Ovary (tissue), 10 donors: ENCODE measurements at places on chromosomes 3 and 15.

GRCh38 chr3:4546346-4547178, 53.4 kb downstream of the ITPR1 start:
- H3K27ac ChIP-seq, result no peak overlapping the region
- H3K4me1 ChIP-seq, result peaks cover 20% of the 10 kb centered on the region
- H3K4me3 ChIP-seq, result no peak overlapping the region
- no peak for DNase-seq
- no peaks in the 10 kb centered on the region for H3K36me3 ChIP-seq

- H3K27me3 ChIP-seq, result peaks cover 3% of the 10 kb centered on the region
- H3K4me1 ChIP-seq, result no peaks in the 10 kb centered on the region
- DNase-seq, result no peak
- no peak overlapping the region for H3K27ac ChIP-seq
- H3K36me3 ChIP-seq, result no peaks in the 10 kb centered on the region
Measured at GRCh38 chr3:178193846-178194245, 342.4 kb upstream of the KCNMB2 start.

DNA sequence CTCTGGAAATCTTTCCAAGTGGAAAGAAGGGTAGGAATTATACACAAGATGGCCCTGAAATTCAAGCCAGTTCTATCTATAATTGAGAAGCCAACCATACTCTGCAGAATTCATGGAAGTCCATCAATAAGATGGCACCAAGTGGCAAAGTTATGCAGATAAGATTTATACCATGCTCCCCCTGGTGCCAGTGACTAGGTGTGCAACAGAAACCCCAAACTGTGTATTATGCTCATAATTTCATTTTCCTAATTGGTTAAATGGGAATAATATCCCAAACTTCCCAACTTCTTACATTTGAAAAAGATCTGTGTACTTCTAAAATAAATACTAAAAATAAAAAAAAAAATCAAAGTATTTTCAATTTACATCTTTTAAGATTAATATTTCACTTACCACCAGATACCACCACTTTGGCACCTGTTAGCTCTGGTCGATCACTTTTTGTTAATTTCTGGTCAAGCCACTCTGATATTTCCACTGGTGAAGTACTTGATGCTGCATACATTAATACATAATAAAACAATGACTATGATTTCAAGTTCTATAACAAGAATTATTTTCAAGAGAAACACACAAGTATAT, 25.9 kb downstream of the ETFA start:
- H3K27ac ChIP-seq, result no peak overlapping the region
- H3K4me3 ChIP-seq, result no peak overlapping the region
- peaks cover 1% of the 10 kb centered on the region for H3K4me1 ChIP-seq
- no peaks in the 10 kb centered on the region for H3K36me3 ChIP-seq
- DNase-seq, result no peak

- no peak overlapping the region for H3K27ac ChIP-seq
- no peak overlapping the region for H3K4me3 ChIP-seq
- H3K36me3 ChIP-seq, result no peaks in the 10 kb centered on the region
- no peak for DNase-seq
- H3K27me3 ChIP-seq, result no peaks in the 10 kb centered on the region
- no peaks in the 10 kb centered on the region for H3K4me1 ChIP-seq
Measured at GRCh38 chr3:100419406-100419805, 18.1 kb downstream of the LNP1 start.

DNA sequence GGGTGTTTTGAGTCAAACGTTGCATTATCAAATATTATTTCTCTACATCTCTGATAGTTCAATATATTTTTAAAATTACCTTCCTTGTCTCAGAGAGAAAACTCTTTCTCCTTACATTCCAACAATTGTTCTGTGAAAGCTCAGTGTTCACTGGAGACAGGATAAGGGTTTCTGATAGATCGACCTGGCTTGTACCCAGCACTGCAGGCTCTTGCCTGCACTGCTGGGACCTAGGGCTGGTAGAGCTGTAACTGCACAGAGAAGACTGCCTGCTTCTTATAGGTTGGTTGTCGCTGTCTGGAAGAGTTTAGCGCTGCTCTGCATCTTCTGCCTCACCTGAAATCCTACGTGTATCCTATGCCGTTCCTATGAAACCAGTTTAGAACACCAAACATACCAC, 249.9 kb upstream of the LRTM1 start:
- H3K27ac ChIP-seq, result no peak overlapping the region
- H3K4me3 ChIP-seq, result no peak overlapping the region
- H3K36me3 ChIP-seq, result no peaks in the 10 kb centered on the region
- DNase-seq, result no peak
- no peaks in the 10 kb centered on the region for H3K4me1 ChIP-seq
- H3K27me3 ChIP-seq, result no peaks in the 10 kb centered on the region

DNA sequence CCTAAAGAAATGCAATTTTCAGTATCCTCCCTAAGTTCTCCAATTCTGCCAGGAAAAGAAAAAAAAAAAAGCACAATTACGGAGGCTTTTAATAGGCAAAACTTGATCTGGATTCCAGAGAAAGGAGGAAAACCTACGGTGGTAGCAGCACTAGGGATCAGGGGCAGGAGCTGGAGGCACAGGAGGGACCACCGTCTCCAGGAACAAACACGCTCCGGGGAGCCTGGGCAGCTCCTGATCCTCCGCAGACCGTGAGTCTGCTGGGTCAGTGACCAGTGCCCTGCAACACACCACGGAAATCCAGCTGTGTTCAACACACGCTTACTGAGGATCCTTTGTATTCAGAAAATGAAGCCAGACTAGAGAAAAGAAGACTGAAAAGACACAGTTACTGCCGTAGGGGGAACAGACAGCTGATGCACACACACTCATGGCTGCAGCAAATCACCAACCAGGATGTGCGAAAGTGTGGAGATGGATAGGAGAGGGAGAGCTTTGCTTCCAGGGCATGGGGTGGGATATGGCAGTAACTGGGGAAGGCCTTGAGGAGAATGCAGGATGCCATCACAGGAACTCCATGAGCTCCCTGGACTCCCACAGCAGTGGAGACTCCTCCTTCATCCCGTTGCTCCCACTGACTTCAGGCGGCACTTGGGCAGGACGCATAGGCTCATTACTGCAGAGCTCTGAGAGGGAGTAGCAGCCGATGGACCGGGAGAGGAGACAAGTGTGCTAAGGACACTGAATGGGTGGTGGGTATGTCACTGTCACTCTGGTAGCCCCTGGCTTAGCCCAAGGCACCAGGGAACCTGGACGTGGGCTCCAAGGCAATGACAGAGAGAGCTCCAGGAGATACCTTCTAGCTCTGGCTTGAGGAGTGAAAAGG, 167.0 kb downstream of the ATP10A start:
- H3K27me3 ChIP-seq, result no peaks in the 10 kb centered on the region
- no peaks in the 10 kb centered on the region for H3K4me1 ChIP-seq
- no peak overlapping the region for H3K4me3 ChIP-seq
- no peak overlapping the region for H3K27ac ChIP-seq
- no peaks in the 10 kb centered on the region for H3K36me3 ChIP-seq

DNA sequence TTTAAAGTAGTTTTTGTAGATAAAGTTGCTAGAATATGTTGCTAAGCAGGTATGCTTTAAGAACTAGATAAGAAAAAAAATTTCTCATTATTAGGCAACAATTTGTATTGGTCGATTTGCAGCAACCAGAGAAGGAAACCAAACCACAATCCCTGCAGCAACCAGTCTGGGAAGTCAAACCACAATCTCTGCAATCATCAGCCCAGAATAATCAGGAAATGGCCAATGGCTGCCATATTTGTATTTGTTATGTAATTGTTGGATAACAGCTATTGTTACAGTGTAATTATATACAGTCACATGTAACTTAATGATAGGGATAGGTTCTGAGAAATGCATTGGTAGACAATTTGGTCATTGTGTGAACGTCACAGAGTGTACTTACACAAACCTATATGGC, 23.6 kb downstream of the STXBP5L start:
- no peaks in the 10 kb centered on the region for H3K4me1 ChIP-seq
- DNase-seq, result no peak
- no peak overlapping the region for H3K4me3 ChIP-seq
- H3K27me3 ChIP-seq, result no peaks in the 10 kb centered on the region

- H3K4me3 ChIP-seq, result peak overlapping the region; percentile 91
- H3K27me3 ChIP-seq, result no peaks in the 10 kb centered on the region
- no peaks in the 10 kb centered on the region for H3K4me1 ChIP-seq
- no peaks in the 10 kb centered on the region for H3K36me3 ChIP-seq
- H3K27ac ChIP-seq, result peak overlapping the region; percentile 53
Measured at GRCh38 chr3:18425641-18426257, 610 bp upstream of the SATB1 start.

GRCh38 chr15:74723754-74724334, 1.5 kb downstream of the CYP1A1 start:
- H3K36me3 ChIP-seq, result no peaks in the 10 kb centered on the region
- no peak for DNase-seq
- H3K27ac ChIP-seq, result no peak overlapping the region
- no peaks in the 10 kb centered on the region for H3K27me3 ChIP-seq
- no peak overlapping the region for H3K4me3 ChIP-seq
- peaks cover 11% of the 10 kb centered on the region for H3K4me1 ChIP-seq

- H3K27me3 ChIP-seq, result no peaks in the 10 kb centered on the region
- no peaks in the 10 kb centered on the region for H3K36me3 ChIP-seq
- no peak overlapping the region for H3K27ac ChIP-seq
- no peak overlapping the region for H3K4me3 ChIP-seq
Measured at GRCh38 chr3:176734146-176734545, 463.1 kb downstream of the TBL1XR1 start.

DNA sequence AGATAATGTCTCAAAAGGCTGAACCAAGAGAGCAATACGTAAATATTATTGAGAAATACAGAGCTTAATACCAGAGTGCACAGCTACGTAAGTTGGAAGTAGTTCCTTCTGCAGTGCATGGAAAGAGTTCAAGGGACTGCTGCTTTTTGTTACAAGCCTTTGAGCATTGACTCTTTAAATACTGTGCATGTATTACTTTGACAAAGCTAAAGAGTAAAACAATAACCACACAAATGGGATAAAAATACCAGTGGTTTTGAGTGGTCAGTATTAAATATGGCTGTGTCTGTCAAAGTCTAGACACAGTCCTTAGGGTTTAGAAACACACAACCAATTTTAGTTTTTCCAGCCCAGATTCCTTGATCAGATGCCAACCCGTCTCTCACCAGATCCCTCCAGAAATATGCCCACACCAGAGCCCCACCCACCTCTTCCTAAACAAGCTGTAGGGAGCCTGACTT, 62.1 kb downstream of the SSR3 start:
- no peaks in the 10 kb centered on the region for H3K27me3 ChIP-seq
- no peak overlapping the region for H3K27ac ChIP-seq
- H3K4me3 ChIP-seq, result no peak overlapping the region
- H3K4me1 ChIP-seq, result no peaks in the 10 kb centered on the region
- no peak for DNase-seq
- H3K36me3 ChIP-seq, result no peaks in the 10 kb centered on the region

GRCh38 chr15:83287541-83288027, 3.1 kb upstream of the BNC1 start:
- H3K36me3 ChIP-seq, result no peaks in the 10 kb centered on the region
- DNase-seq, result no peak
- H3K4me1 ChIP-seq, result no peaks in the 10 kb centered on the region
- H3K4me3 ChIP-seq, result no peak overlapping the region

- H3K36me3 ChIP-seq, result no peaks in the 10 kb centered on the region
- H3K4me1 ChIP-seq, result peaks cover 4% of the 10 kb centered on the region
- H3K4me3 ChIP-seq, result no peak overlapping the region
Measured at GRCh38 chr3:128805772-128806171, 73.6 kb upstream of the ACAD9 start.

DNA sequence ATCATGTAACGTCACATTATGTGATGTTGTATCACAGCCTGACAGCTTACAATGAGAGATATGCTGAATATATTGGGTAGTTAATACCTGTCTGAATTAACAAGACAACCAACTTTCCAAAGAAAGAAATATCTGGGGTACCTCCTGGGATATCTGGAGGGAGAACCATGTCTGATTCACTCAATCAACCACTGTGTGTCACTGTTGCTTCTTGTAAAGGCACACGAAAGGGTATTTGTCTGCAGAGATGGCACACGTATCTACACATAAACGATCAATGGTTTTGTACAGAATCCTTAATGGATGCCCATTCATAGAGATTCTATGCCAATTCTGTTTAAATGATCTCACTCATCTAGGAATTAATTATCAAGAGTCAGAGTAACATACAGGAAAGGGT, 252.1 kb upstream of the TMCO5A start:
- no peaks in the 10 kb centered on the region for H3K27me3 ChIP-seq
- no peaks in the 10 kb centered on the region for H3K4me1 ChIP-seq
- no peak for DNase-seq
- no peak overlapping the region for H3K4me3 ChIP-seq

DNA sequence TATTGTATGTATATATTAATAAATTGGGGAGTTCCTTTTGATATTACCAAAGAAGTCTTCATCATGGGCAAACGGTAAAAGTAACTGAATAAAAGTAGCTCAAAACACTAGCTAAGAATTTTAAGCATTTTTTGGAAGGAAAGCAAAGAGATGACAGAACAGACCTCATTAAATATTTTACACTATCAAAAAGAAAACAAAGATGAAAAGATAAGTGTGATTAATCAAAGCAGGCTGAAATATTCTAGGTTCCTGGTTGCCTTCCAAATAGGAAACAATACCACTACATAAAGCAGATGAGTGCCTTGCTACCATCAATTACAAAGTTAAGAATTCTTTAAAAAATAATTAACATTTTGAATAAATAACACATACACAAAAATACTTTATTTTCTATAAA, 3.6 kb downstream of the NKIRAS1 start:
- H3K4me3 ChIP-seq, result no peak overlapping the region
- H3K27ac ChIP-seq, result no peak overlapping the region
- DNase-seq, result no peak
- H3K36me3 ChIP-seq, result no peaks in the 10 kb centered on the region
- peaks cover 4% of the 10 kb centered on the region for H3K4me1 ChIP-seq

GRCh38 chr3:102722317-102722716, 287.5 kb downstream of the ZPLD1 start:
- no peak overlapping the region for H3K27ac ChIP-seq
- no peak for DNase-seq
- H3K27me3 ChIP-seq, result no peaks in the 10 kb centered on the region
- no peaks in the 10 kb centered on the region for H3K36me3 ChIP-seq
- no peak overlapping the region for H3K4me3 ChIP-seq
- no peaks in the 10 kb centered on the region for H3K4me1 ChIP-seq

- H3K4me3 ChIP-seq, result no peak overlapping the region
- no peak for DNase-seq
- no peaks in the 10 kb centered on the region for H3K36me3 ChIP-seq
- no peaks in the 10 kb centered on the region for H3K27me3 ChIP-seq
Measured at GRCh38 chr3:115999613-116000012, 376.3 kb downstream of the GAP43 start.

DNA sequence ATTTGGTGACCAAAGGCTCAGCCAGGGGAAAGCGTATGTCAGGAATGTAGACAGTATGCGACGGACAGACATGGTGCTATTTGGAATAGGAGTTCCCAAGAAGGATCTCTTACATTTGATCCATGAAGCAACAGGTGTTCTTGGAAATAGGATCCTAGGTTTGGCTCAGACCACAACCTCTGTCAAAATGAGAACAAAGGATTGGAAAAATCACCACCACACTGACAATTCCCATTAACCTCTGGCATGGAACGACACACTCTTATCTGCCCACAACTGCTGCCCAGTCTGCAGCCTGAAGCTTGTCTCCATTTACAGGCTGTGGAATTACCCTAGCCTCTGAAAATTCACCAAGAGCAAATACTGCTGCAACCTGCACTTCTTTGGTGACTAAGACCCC, 33.6 kb upstream of the LRRN1 start:
- H3K4me1 ChIP-seq, result no peaks in the 10 kb centered on the region
- no peak overlapping the region for H3K27ac ChIP-seq
- no peaks in the 10 kb centered on the region for H3K27me3 ChIP-seq
- no peak overlapping the region for H3K4me3 ChIP-seq
- DNase-seq, result no peak
- no peaks in the 10 kb centered on the region for H3K36me3 ChIP-seq

- H3K27me3 ChIP-seq, result no peaks in the 10 kb centered on the region
- no peak for DNase-seq
- H3K36me3 ChIP-seq, result no peaks in the 10 kb centered on the region
- H3K27ac ChIP-seq, result no peak overlapping the region
- no peaks in the 10 kb centered on the region for H3K4me1 ChIP-seq
Measured at GRCh38 chr3:74532446-74532845, 82.0 kb downstream of the CNTN3 start.
